ENCODE measurements at places on chromosomes 3 and 15. TPM values are rescaled to one million over a fixed set of nuclear protein-coding genes. Genes with fewer than 3 reads are reported as not detected.

DNA sequence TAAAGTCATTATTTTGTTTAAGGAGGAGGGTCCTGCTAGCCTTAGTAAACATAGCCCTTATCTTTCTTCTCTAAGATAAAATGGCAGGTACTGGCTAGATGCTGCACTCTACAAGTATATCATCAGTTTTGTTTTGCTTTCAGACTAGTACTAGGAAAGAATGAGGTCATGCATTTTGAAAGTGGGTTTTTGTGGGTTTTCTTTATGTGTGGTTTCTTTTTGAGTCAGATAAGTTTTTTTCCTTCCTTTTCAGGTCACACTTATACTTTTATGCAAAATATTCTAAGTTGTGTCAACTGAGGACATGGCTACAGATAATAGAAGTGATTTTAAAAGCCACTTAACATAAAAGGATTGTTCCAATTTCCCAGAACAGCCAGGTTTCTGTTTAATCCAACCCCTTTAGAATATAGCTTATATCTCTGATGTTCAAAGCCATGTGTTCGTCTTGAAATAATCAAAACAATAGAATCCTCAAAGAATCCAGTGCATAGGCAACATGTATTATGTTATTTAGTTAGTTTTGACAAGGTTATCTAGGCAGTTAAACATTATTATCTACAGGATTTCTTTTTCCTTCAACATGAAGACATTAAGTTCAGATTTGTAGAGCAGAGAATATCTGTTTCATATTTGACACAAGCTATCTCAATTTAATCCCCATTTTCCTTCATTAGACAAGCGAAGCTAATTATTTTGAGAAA is 406.2 kb downstream of the RBMS3 start:
- DNase-seq: no peak
- H3K36me3 ChIP-seq: no peaks in the 10 kb centered on the region
- H3K27me3 ChIP-seq: no peaks in the 10 kb centered on the region
- no peak overlapping the region for H3K27ac ChIP-seq
- H3K4me1 ChIP-seq: no peaks in the 10 kb centered on the region
- H3K4me3 ChIP-seq: no peak overlapping the region

Gene NR2E3
- not detected for polyA plus RNA-seq

DNA sequence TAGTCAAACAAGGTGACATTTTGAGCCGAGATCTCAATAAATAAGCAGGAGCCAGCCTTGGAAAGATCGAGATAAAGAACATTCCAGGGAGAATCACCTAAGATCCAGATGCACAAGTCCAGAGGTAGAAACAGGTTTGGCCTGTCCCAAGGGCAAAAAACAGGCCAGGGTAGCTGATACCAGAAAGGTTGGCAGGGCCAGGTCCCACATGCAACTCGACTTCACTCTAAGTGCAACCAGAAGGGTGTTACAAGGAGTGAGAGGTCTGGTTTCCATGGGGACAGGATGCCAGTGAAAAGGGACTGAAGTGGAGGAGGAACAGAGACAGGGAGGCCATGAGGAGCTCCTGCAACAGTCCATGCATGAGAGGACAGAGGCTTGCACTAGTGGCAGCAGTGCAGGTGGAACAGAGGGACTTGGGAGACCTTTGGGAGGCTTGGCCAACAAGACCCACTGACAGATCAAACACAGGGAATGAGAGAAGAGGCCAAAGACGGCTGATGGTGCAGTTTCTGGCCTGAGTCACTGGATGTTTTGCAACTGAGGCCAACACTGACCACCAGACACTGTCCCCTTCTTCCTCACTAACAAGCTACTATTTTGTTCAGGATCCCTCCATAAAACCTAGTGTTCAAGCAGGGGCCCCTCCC is 5.2 kb downstream of the TPRA1 start:
- no peaks in the 10 kb centered on the region for H3K27me3 ChIP-seq
- H3K4me3 ChIP-seq: no peak overlapping the region
- no peak for DNase-seq

DNA sequence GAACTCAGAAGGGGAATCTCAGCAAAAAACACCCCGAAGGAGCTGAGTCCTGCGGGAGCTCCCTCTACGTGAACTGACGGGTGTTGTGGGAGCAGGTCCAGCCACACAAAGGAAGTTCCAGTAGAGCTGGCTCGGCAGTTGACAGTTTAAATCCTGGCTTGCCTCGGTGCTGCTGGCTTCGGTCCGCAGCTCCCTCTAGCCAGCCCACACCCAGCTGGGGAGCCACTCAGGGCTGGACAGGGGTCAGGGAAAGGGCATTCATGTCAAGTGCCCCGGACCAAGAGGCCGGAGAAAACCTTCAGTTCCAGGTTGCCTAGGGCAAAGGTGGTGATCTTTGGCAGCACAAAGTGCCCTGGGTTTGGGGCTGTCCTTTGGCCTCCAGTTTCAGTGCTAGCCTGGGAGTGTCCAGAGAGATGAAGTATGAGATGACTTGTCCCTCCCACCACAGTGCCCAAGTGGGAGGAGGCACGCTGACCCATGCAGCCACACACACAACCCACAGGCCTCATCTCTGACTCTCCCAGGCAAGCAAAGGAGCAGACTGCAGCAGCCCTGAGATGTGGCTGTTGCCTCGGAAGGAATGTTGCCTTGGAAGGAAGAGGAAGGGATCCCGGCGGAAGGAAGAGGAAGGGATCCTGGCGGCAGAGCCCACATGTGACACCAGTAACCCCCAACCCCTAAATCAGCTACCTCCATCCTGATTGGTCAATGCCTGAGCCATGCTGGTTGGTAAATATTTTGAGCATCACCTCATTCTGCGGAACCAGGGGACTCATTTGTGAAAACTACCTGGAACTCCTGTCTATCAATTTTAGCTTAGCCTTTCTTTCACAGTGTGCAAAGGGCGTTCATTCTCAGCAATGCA is 13.9 kb upstream of the ANPEP start:
- no peak for DNase-seq
- peaks cover 9% of the 10 kb centered on the region for H3K27me3 ChIP-seq
- H3K4me3 ChIP-seq: peak overlapping the region; percentile 31

Gene ISLR2
- not detected for polyA plus RNA-seq

GRCh38 chr15:98844261-98844660 is 163.3 kb downstream of the PGPEP1L start:
- H3K27me3 ChIP-seq: no peaks in the 10 kb centered on the region
- H3K36me3 ChIP-seq: no peaks in the 10 kb centered on the region
- no peak overlapping the region for H3K4me3 ChIP-seq

Gene SV2B
- not detected for polyA plus RNA-seq

Gene ZBTB38
- polyA plus RNA-seq: 26.8 TPM

DNA sequence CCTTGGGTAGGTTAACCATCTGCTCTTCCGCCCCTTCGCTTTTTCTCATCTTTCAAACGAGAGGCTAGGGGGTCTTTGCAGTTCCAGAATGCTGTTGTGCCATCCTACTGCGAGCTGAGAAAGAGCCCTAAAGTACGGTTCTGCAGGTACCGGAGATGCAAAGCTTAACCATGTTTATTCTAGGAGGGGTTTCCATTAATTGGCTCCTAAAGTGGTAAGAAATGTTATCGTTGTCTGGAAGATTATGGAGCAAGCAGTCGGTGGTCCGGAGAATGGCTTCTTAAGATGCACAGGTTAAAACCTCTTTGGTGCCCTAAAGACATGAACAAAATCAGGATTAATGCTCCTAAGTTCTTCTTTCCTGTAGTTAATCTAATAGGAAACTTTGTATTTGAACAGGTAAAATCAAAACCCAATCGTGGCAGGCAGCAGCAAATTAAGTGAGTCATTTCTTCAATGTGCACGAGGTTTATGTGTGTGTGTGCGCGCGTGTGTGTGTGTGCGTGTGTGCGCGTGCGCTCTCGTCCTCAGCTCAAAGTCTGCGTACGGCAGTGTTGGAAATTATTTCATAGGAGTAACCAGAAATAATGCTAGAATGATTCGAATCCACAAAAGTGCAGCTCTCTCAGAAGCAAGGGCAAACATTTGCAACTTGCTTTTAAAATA is 772 bp downstream of the FAM81A start:
- no peak overlapping the region for H3K27ac ChIP-seq
- H3K4me1 ChIP-seq: peaks cover 22% of the 10 kb centered on the region
- no peak for DNase-seq
- peaks cover 54% of the 10 kb centered on the region for H3K27me3 ChIP-seq

Gene PPP2R3A
- polyA plus RNA-seq: 0.08 TPM

DNA sequence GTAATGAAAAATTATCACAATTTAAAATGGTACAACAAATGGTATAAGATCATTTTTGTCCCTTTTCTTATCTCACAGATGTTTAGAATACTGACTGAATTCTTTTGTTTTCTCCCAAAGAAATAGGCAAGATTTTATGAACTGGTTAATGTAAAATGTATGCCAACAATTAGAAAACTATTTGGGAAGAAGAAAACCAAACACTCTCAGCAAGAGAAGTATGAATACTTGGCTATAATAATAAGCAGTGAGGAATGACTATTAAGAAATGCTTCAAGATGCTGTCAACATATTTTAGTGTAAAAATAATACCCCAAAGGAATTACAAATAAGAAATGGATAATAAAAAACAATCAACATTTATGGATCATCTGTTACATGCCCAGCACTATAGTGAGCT is 18.5 kb downstream of the SHQ1 start:
- H3K4me1 ChIP-seq: no peaks in the 10 kb centered on the region
- no peak overlapping the region for H3K27ac ChIP-seq
- DNase-seq: no peak
- H3K4me3 ChIP-seq: no peak overlapping the region
- H3K36me3 ChIP-seq: peaks cover 2% of the 10 kb centered on the region
- H3K27me3 ChIP-seq: no peaks in the 10 kb centered on the region

GRCh38 chr3:150144191-150144708 is 173.6 kb upstream of the PFN2 start:
- no peaks in the 10 kb centered on the region for H3K36me3 ChIP-seq
- no peak overlapping the region for H3K4me3 ChIP-seq
- no peaks in the 10 kb centered on the region for H3K4me1 ChIP-seq
- H3K27me3 ChIP-seq: no peaks in the 10 kb centered on the region

DNA sequence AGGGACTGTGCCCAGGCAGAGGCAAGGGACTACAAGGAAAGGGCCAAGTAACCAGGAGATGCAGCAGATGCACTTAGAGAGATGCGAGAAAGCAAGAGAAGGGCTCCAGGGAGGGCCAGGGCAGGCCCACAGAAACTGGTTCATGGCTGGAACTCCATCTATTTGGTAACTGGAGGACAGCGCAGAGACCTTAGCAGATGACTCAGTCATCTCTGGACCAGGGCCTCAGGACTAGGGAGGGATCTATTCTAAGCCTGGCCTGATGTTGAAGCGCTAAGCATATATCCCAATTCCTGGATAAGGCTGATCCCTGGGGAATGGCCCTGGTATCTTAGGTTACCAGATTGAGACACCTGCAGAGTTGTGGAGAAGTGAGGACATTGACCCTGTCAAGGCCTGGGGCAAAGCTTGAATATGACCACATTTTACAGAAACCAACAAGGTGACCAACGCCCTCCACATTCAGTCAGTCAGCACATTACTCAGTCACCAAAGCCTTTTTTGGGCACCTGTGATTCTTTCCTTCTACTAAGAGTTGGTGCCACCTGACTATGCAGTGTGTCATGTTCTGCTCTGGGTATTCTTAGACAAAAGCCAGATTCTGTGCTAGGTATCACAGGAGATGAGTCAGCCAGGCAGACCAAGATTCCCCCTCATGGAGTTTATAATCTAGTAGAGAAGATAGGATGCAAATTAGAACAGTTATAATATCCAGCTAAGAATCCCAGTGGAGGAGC is 68.4 kb upstream of the SLCO3A1 start:
- H3K4me3 ChIP-seq: no peak overlapping the region
- no peak for DNase-seq
- H3K36me3 ChIP-seq: no peaks in the 10 kb centered on the region
- no peaks in the 10 kb centered on the region for H3K4me1 ChIP-seq
- H3K27ac ChIP-seq: no peak overlapping the region
- H3K27me3 ChIP-seq: no peaks in the 10 kb centered on the region

DNA sequence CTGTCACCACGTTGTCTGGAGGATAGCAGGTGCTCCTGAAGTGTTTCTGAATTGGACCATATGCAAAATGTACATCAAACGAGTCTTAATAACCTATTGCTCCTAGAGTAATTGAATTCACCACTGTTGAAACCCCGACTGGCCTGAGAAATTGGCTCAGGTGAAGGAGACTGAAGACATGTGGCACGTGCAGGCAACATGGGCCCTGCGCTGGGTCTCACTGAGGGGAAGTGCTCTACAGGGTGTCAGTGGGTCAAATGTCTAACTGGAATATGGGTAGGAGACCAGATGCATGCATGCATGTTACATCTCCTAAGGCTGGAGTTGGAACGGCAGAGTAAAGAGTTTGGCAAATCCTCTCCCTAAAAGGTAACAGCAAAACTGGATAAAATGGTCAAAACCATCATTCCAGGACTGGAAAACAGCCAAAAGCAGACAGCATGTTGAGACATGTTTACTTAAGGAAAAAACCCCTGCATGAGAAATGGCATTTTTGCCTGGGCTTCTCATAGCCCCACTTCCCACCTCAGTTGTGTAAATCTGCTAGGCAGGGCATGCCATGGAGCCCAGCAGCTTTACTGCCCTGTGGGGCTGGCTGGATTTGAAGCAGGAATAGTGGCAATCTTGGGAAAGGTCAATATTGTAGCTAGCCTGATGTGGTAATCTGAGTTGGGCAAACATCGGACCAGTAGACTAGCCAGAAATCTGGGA is 131.3 kb downstream of the TJP1 start:
- H3K27me3 ChIP-seq: no peaks in the 10 kb centered on the region
- H3K4me3 ChIP-seq: no peak overlapping the region
- DNase-seq: peak; percentile 20
- no peak overlapping the region for H3K27ac ChIP-seq
- H3K36me3 ChIP-seq: no peaks in the 10 kb centered on the region

DNA sequence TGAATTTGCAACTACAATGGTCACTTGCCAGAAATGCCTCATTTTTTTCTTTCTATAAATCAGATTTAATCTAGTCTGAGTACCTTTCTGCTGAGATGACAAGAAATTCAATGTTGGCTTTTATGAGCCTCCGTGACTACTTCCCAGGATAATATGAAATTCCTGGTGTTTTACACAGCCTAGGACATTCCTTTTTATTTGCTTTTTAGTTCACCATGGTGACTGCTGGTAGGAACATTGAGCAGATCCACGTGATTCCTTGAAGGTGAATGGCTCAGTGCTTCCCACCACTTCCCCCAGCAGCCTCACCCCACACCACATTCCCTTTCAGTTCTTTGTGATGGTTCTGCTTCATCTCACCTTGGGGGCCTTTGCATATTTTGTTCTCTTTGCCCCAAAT is 4.3 kb upstream of the NPTN start:
- no peaks in the 10 kb centered on the region for H3K36me3 ChIP-seq
- no peak overlapping the region for H3K4me3 ChIP-seq
- peaks cover 36% of the 10 kb centered on the region for H3K4me1 ChIP-seq
- no peak overlapping the region for H3K27ac ChIP-seq
- DNase-seq: no peak

DNA sequence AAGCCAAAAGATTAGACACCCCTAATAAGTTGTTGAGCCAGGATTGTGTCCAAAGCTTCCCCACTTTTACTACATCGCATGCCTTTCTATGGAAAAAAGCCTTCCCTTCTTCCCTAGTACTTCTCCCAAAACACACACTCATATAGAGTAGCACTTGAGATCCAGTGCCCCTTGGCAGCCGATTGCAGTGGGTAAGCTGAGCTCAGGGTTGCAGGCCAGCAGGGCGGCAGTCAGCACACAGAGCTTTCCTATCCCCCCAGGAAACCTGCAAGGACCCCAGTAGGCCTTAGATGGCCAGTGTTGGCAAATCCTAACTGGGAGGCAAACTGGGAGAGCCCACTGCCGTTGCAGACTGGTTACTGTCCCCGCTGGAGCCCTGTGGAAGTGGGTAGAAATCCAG is 75.7 kb upstream of the C15orf39 start:
- H3K4me1 ChIP-seq: peaks cover 45% of the 10 kb centered on the region
- H3K4me3 ChIP-seq: no peak overlapping the region
- no peaks in the 10 kb centered on the region for H3K36me3 ChIP-seq
- no peak overlapping the region for H3K27ac ChIP-seq
- H3K27me3 ChIP-seq: no peaks in the 10 kb centered on the region

GRCh38 chr3:179244878-179245277 is 6.0 kb downstream of the KCNMB3 start:
- no peaks in the 10 kb centered on the region for H3K27me3 ChIP-seq
- DNase-seq: no peak
- H3K27ac ChIP-seq: no peak overlapping the region
- peaks cover 6% of the 10 kb centered on the region for H3K4me1 ChIP-seq

Gene GOLGA6L7
- polyA plus RNA-seq: not detected

All from HepG2 (cell line).